ENCODE measurements at places on chromosomes 2 and 18.
A peak's percentile ranks its signal among the peaks of the same experiment; 100 is the strongest.

DNA sequence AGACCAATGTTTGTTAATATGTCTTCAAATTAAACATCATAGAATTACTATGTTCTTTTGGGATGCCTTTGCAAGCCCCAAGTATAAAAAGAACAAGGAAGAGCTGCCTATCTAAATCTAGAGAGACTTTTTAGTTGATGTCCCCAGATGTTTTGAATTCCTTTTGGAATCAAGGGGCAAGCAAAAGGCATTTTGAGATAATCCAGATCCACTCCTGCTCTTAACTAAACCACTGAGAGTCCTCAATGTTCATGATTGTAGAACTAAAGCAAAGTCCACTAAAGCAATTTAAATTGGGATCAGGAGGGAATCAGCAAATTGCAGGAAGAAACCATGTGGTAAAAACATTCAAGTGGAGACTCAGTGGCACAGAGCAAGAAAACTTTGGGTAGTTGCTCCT lies 558.5 kb upstream of the VRK2 start:
- no peak for DNase-seq

GRCh38 chr2:219405451-219405850 lies 12.7 kb upstream of the DES start:
- DNase-seq, result peak; percentile 42

- no peak for DNase-seq
Measured at GRCh38 chr2:113173542-113174375, at the start of gene PSD4. TSS of gene PSD4 (plus strand) at chr2:113173971. CDS start at chr2:113182457, 8,486 bp downstream.

GRCh38 chr18:13067124-13067523 lies 76.0 kb downstream of the CEP192 start:
- no peak for DNase-seq

GRCh38 chr2:63763391-63763941 lies 78.2 kb upstream of the UGP2 start:
- peak; percentile 80 for DNase-seq

DNA sequence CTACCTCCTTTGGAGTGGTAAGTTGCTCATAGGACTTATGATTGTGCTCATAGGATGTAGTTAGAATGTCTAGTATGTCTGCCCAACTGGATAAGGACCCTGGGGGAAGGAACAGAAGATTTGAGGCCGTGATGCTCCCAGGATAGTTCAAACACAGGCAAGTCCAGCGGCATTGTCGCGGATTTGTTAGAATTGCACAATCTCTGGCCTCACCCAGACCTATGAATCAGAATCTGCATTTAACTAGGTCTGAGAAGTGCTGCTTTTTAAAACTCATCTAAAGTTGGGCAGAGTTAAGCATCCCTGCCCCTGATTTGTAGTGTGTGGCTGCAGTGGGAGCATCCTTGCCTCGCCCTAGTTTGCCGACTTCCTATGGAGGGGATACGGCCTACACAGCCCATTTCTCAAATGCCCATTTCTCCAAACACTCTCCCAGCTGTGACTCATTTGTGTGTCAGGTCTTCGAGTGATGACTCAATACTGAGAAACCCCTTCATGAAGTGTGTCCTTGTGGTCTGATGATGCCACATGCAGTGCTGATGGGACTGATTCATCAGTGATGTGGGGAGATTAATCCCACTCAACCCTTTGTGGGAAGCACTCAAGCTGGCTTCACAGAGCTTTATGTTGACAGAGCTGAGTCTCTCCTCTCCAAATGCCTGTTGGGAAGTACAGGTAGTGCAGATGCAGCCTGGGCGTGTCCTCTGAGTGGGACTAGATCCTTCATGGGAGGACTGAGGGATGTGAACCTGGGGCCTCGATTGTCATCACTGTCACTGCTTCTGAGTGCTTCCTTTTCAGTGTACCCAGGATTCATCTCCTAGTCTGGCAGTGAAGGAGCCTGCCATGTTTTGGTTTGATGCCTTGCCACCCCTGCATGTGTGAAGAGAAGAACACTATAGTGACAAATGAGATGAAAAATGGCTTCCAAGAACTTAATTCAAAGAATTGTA lies 18.7 kb downstream of the SMIM21 start:
- DNase-seq, result peak; percentile 99

GRCh38 chr2:72819501-72819900 lies 6.3 kb downstream of the EXOC6B start:
- DNase-seq, result no peak

DNA sequence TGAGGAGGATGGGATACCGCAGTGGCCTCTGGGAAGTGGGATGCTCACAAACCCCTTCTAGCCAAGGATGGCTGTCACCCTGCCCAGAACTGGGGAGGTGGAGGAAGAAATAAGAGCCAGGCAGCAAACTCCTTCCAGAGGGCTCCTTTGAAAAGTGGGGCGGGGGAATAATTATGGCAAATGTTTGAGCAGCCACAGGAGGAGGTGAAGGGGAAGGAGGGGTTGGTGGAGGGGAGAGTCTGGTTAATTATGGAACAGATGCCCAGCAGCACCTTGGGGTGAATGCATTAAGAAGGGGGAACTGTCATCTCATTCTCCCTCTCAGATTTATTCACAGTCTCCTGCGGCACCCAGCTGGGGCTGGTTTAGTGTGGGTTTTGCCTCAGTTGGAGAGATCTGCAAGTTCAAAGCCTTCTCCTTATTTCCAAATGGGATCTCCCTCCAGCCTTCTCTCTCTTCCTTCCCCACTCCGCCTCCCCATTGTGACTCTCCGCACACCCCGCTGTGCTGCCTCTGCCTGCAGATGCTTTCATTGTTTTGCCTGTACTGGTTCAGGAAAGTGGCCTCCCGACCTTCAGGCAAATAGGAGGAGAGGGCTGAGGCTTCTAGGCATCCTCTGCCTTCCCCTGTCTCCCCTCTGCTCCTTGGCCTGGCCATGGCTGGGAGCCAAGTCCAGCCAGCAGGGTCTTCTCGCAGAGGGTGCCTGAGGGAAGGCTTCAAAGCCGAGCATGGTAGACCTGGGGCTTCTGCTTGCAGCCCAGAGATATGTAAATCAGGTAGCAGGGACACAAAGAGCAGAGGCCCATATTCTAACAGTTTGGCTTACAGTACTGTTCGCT lies 457.2 kb upstream of the MEX3C start:
- DNase-seq, result no peak

DNA sequence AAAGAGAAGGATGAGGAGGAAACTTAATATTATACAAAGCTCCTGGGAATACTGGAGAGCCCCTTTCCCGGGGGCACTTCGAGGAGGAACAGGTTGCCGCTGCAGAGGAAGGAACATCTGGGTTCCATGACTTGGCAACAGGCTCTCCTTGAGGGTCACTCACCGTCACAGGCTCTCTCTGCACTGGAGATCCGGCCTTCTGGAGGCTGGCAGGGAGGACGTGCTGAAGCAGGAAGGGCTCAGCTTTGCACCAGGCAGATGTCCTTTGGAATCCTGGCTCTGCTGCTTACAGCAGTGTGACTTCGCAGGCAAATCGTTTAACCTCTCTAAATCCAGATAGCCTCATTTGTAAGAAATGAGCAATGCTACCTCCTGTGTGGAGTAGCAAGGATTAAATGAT lies 2.9 kb upstream of the DPYSL5 start:
- no peak for DNase-seq

GRCh38 chr2:59804732-59805131 lies 748.7 kb downstream of the BCL11A start:
- no peak for DNase-seq
